Stimulated activated CD8-positive, alpha-beta memory T cell treated with anti-CD3 and anti-CD28 coated beads, Interleukin-7, amount 100 ng/mL, for 24 hours (primary cell): ENCODE measurements at places on chromosomes 7 and 10.

DNA sequence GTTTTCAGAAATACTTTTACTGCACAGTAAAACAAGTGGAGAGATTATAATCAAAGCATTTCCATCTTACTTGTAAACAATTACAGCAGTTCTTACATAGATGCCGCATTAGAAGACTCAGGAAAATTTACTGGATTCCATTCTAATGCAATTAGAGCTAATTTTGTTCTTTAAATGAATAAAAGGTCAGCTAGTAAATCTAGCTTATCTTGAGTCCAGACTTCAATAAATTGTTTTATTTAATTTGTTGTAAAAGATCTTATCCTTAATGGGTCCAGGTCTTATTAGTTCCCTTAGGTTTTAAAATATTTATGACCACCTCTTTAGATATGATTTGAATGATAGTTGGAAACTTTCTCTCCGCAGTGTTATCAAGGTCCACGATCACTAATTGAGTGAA is 70.2 kb upstream of the GATA3 start:
- no peak for DNase-seq

- no peak for DNase-seq
Observed at GRCh38 chr10:80870282-80870681, 332.6 kb downstream of the SH2D4B start.

DNA sequence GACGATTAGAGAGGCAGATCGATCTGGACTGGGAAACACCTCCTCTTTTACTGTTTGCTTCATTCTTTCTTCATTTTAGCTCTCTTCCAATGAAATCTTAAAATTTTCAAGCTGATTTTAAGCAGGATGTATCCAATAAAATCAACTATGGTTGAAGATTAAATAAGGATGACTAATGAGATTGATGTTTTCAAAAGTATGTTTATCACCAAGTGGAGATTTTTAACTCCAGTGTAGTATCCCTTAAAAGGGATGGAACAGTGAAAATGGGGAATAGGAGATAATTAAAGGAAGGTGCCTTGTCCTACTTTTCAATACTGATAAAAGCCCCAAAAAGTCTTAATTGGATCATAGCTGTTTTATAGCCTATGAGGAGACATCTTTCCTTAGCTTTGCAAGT is 11.6 kb upstream of the LIPF start:
- DNase-seq, result no peak

GRCh38 chr10:35300063-35300699 is 36.1 kb upstream of the CCNY start:
- DNase-seq, result no peak

DNA sequence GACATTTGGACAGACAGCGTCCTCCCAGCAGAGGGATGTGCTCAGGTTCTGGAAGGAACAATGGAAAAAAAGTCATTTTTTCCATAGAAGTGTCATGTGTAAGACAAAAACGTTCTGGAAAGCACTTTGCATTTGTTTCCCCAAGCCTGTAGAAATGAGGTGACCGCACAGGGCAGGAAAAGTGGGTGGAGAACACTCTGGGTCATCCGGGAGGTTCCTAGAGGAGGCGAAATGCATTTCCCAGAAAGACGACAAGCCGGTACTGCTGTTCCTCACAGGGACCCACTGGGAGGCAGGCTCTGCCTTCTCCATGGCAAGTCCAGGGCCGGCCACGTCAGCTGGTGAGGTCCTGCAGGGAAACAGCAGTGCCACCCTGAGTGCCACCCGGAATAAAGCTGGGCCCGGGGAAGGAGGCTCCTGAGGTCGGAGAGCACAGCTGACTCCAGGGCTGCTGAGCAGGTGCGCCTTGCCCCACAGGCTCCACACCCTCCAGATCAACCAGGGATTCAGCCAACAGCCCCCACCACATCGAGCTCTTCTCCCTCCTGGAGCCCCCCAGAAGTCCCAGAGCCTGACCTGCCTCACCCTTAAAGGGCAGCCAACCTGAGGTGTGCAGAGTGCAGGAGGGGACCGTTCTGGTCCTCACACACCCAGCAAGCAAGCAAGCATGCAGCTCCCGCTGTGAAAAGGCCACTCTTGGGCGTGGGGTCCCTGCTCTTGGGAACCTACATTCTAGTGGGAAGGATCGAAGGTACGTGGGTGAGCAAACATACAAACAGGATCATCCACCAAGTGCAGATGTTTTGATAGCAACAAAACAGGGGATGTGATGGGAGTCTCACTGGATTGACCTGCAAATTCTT is 28.8 kb upstream of the INPP5A start:
- no peak for DNase-seq
